NCI-H2227 treated with DMSO at 0.1 percent for 48 hours (cell line): ENCODE measurements at places on chromosomes 3 and 15.
A peak's percentile ranks its signal among the peaks of the same experiment; 100 is the strongest.

- DNase-seq: no peak
Measured at GRCh38 chr15:99923711-99924110, 190.5 kb upstream of the LYSMD4 start.

GRCh38 chr3:119352863-119353527 is 58.8 kb downstream of the ARHGAP31 start:
- no peak for DNase-seq

DNA sequence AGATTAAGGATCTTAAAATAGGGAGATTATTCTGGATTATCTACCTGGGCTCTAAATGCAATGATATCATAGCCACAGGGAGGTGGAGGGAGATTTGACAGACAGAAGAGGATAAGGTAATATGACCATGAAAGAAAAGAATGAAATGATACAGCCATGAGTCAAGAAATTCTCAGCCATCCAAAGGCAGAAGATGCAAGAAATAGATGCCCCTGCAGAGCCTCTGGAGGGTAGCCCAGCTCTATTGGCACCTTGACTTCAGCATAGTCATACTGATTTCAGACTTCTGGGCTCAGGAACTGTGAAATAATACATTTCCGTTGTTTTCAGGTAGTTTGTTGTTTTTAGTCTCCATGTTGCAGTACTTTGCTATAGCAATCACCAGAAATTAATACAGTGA is 31.9 kb upstream of the FOXB1 start:
- DNase-seq: no peak

- DNase-seq: no peak
Measured at GRCh38 chr15:40850576-40851112, 6.8 kb downstream of the SPINT1 start.

GRCh38 chr15:64111679-64112050 is 15.9 kb downstream of the SNX1 start:
- DNase-seq: no peak

DNA sequence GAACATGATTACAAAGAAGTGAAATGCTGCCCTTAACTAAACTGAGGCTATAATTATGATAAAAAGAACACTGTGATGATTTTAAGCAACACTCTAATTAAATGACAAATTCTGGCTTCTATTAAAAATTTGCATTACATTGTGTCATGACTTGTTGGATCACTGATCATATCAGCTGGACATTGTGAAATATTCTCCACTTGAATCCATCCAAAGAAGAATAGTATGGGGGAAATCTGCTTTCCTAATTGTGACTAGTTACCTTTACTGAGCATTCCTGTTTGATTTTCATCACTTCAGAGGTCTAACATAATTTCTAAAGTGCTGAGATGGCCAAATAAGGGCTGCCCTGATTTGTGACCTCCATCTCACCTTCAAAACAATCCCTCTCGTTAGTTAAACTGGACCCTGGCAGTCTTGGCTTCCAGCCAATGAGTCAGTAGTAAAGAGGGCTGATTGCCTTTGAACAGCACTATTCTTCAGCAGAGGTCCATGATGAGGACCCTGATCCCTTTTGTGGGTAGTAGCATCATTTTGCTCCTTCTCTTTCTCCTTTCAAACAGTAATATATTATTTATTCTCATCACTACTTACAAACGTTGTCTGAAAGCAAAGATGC is 53.5 kb upstream of the LEKR1 start:
- DNase-seq: peak; percentile 35

GRCh38 chr15:75449585-75450306 is 1.7 kb downstream of the SIN3A start:
- DNase-seq: no peak

- peak; percentile 46 for DNase-seq
Measured at GRCh38 chr15:31867536-31868442, 162.5 kb upstream of the CHRNA7 start.

DNA sequence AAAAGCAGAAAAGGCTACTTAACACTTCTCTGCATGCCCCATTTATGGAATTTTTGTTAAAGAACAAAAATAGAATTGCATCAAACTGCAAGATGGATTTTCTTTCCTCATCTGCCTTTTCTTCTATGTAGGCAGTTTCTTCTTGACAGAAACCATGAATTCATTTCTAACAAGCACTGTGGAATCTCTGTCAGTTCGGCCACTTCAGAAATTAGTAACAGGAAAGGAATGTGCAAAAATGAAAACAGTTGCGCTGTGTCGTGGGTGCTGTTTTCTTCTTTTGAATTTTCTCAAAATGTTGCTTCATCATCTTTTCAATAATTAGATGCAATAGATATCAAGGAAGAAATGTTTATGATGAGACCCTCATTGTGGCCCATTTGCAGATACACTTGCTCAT is 151.6 kb downstream of the FOXB1 start:
- no peak for DNase-seq

- no peak for DNase-seq
Measured at GRCh38 chr3:95280711-95281352, 1218.0 kb downstream of the NSUN3 start.

DNA sequence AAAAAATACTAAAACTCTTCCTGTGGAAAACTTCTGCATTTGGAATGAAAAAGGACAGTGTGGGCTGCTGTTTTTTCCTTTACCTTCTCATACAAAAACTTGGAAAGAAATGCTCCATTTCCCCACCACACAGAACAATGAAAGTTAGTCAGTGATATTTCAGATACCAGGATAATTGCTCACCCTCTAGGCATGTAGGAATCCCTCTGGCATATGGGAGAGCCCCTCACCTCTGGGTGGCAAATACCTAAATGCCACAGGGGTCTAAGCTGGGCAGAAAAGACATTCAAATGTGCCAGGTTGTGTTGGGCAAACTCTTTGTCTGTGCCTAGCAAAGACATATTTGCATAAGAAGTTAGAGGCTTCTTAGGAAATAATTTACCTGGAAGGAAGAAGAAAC is 560.3 kb upstream of the NR2F2 start:
- DNase-seq: no peak

GRCh38 chr15:82923744-82924143 is 28.8 kb downstream of the HOMER2 start:
- DNase-seq: no peak

DNA sequence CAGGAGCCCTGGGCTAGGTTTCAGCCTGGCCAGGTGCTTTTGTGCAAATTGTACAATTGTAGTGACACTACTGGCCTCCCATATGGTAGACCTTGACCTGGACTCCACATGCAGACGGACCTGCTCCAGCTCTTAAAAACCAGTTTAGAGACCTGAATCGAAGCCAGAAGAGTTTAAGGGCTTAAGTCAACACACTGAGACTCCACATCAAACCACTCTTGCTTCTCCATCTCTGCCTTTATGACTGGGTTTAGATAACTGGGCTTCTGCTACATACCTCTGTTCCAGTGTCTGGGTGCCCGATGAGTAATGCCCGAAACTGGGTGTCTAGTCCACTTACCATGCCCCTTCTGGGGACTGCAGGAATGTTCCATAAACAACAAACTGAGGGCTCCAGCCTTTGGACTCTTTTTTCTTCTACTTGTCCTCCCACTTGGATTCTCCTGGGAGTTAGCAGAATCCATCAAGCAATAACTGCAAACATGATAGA is 32.8 kb downstream of the TMEM212 start:
- no peak for DNase-seq

- DNase-seq: no peak
Measured at GRCh38 chr3:195224980-195225580, 45.9 kb downstream of the XXYLT1 start.

DNA sequence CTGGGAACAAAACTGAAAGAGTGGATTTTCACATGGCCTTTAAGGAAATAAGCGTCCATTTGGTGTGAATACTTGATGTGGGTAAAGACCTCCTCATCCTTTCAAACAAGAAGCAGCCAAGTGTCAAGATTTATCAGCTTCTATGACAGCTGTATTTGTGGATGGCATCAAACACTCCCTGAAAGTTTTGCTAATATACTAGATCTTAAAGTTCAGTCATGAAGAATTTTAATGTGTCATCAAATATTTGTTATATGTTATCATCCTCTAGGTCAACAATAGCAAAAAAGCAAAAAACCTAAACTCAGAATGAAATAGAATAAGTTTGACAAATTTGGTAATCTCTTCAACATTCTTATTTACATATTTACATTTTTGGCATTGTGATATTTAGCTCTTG is 29.1 kb upstream of the LYSMD4 start:
- DNase-seq: no peak

DNA sequence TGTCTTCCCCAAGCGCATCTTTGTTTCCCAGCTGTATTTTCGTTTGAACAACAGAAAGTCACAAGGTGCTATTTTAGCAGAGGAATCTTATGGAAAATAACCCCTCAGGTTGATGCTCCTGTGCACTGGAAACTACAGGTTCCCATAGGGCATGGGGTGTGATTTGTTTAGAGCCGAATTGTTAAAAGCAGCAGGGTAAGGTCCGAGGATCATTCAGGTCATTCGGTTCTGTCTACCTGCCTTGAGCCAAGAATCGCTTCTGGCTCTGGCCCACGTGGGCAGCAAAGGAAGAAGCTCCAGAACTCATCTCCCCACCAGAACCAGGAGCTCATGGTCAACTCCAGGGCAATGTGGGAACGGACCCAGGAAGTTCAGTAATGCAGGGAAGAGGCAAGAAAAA is 116.7 kb upstream of the TPM1 start:
- DNase-seq: no peak

DNA sequence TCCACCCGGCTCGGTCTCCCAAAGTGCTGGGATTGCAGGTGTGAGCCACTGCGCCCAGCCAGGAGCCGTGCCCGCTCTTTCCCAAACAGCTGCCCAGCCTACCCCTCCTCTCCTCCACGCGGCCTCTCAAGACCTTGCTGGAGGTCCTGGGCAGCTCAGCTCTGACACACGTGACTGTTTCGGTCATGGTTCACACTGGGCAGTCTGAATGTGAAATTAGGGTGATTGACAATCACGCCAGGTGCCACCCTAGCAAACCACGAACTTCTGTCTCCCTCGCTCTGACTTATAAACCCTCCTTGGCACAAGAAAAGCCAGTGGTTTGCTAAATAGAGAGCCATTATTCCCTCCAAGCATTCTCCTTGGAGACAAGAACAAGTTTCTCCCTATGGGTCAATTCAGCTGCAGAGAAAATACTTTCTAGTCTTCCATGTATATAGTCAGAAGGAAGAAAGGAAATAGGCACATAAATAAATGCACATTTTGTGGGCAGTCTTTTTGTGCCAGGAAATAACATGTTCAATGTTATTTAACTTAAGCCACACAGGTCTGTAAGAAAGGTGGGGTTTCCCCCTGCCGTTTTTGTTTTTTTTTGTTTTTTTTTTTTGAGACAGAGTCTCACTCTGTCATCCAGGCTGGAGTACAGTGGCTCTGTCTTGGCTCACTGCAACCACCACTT is 121.9 kb upstream of the MEF2A start:
- DNase-seq: no peak

- DNase-seq: peak; percentile 24
Measured at GRCh38 chr3:184336547-184337398, 627 bp upstream of the FAM131A start.

GRCh38 chr15:67089217-67090193 is 24.1 kb downstream of the SMAD3 start:
- no peak for DNase-seq

DNA sequence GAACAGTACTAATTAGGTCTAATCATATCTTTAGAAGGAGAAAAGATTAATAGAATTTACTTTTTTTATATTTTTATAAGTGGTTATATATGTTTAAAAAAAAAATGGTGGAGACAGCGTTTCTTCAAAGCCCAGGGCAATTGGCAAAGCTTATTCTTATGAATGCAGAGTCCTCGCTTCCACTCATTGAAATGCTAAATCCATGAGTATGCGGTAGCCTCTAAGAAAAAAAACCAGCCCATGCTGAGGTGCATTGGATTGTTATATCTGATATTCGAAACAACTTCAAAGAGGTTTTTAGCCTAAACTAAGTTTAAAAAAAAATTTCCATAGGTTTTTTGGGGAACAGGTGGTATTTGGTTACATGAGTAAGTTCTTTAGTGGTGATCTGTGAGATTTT is 142.8 kb downstream of the GOLIM4 start:
- DNase-seq: no peak

DNA sequence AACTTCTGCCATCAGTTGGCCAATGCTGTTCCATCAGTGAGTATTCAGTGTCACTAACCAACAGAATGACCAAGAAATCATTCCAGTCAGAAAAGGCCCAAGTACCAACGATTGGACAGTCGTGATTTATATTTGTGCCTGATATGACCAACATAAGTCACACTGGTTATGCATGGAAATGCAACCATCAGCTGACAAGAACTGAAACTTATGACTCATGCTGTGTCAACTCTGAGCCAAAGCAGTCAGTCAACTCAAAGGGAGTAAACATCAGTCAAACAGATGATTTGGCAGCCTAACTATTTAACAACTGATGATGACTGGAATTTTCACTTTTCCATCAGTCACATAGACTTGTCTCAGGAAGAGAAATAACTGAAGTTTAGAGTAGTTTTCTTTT is 142.4 kb downstream of the ANXA2 start:
- no peak for DNase-seq

GRCh38 chr3:133782454-133782853 is 23.2 kb upstream of the SRPRB start:
- no peak for DNase-seq

GRCh38 chr3:140007911-140008869 is 73.2 kb downstream of the CLSTN2 start:
- DNase-seq: no peak

DNA sequence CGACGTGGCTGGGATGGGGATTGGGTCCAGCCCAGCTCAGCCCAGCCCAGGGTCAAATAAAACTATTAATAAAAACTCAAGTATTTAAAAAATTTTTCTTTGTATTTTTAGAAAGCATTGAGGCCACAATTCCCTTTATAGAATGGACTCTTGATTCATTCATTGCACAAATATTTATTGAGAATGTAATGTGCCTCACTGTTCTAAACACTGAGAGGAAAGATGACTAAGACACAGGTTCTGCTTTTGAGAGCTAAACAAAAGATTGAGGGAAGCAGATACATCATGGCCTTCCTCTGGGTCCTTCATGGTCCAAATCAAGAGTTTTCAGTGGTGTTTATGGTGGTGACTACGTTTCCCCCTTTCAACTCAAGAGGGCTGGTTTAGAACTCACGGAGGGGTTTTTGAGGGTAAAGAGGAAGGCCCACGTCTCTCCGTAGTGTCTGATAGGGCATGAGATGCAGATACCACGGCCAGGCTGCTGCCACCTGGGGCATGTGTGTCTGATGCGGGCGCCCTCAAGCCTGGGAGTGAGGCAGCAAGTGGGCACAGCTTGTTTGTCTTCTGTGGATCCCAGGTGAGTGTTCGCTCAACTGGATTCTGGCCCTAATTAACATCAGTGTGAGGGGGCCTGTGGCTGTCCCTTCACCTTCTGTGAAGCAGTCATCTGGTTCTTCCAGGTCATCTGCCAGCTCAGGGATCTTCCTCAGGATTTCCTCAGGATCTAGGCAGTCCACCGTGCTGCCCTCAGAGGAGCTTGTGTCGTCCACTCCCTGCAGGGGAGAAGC is 73.5 kb upstream of the SCN5A start:
- DNase-seq: no peak
